ENCODE measurements at places on chromosomes 4 and X.

DNA sequence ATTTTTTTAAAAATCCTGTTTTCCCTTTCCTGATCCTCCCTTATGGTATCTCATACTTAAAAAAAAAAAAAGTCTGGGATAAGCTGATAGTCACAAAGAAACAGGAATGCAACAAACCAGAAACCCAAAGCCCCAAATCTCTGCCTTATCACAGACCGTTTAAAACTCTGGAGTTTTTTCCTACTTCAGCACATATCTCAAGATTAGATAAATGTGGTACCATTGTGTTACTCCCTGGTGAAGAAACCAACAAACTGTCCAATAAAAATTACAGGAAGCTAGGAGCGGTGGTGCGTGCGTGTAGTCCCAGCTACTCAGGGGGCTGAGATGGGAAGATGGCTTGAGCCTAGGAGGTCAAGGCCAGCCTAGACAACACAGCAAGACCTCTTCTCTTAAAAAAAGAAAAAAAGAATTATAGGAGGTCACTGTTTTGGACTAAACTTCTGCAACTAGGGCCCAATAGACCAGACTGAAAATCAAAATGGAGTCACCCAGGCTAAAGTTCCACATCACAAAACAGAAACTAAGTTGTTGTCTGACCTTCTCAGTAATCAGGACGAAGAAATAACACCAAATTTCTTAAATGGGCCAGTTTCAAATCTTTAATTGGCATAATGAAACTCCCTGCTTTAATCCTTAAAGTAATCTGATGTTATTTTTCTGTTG lies 51.9 kb downstream of the RBM47 start:
- no peak for DNase-seq

DNA sequence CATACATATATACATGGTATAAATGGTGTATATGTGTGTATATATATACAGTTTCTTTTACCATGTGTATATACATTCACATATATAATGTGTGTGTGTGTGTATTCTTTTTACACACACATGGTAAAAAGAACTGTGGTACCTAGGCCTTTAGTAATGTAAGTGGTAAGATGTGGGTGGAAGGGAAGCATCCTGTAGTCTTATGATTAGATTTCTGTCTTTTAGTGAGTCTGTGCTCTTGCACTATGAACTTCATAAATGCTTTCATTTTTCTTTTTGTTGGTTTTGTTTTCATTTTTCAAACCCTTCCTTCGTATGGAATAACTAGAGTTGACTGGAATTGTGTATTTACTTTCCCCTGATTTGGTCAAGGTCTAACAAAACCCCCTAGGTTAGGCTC lies 12.1 kb downstream of the PABPC4L start:
- DNase-seq: no peak

DNA sequence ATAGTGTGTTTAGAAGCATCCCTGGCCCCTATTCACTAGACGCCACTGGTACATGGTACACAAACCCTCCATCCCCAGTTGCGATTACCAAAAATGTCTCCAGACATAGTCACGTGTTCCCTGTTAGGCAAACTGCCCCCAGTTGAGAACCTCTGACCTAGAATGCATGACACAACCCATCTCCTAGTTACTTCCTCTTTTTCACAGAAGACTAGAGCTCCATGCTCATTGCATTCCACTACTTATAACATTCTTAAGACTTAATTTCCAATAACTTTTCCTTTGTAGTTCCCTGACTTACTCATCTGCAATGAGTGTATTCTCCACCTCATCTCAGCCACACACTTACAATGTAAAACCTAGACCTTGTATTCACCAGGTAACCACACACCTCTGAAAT lies 68.6 kb downstream of the PRSS12 start:
- no peak for DNase-seq

- DNase-seq: peak; percentile 5
Measured at GRCh38 chr4:151604238-151604637, 156.6 kb downstream of the GATB start.

- no peak for DNase-seq
Measured at GRCh38 chr4:16442296-16442695, 216.0 kb upstream of the TAPT1 start.

- DNase-seq: no peak
Measured at GRCh38 chrX:20374900-20375438, 108.3 kb upstream of the RPS6KA3 start.

GRCh38 chr4:10584042-10584441 lies 100.5 kb downstream of the CLNK start:
- DNase-seq: peak; percentile 41

Data from SW 1271 (cell line).